ENCODE measurements at places on chromosomes 2 and 18.

DNA sequence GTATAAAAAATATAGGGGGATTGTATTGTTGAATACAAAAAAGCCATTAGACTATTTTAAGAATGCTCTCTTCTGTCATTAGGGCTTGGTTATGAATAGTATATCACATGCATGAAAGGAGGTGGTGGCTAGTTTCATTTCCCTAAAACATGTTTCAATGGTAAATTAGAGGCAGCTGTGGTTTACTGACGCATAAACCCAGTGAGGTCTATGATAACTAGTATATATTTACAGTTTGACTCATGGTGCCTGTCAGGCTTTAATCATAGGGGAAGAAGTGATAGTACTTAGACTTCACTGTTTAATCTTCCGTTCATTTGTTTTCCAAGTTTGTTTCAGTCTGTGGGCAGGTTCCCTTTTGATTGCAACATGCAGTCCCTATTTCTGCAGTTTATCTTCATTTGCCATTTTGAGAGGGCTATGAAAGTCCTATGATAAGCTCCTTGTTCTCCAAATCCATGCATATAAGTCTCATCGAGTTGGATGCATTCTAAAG, 55.1 kb upstream of the MAP4K3 start:
- DNase-seq: no peak

DNA sequence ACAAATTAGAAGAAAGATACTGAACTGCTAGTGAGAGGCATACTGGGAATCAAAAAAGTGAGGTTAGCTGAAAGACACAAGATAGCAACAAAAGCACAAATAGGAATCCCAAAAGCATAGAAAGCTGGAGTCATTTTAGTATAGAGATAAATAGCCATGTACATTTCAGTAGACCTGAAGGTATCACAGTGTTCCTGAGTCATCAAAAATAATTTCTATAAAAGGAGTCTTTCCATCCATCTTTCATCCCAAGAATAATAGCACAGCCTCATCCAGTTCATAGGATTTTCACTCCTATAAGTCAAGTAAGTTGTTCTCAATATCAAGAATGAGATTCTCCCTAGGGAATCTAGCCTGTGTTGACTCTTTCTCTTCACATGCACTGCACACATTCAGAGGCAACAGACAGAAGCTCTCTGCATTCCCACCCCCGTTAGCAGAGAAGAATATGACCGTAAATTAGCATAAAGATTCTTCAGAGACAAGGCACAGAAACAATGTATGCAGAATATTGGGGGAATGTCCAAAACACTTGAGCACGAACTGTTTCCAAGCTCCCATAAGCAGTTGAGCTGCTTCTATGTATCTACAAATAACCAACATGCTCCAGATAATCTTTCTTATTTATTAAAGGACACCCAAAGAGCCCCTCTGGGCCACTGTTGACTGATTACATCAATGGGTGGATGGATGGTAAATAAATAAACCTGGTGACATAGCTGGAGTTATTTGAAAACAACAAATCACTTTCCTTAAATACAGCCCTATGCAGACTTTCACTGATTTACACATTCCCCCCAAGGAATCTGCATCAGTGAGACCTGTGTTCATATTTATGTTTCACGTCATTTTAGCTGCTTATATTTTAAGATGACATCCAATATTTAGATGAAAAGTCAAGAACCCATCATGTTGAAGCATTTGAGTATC, 174.5 kb upstream of the PKDCC start:
- no peak for DNase-seq

DNA sequence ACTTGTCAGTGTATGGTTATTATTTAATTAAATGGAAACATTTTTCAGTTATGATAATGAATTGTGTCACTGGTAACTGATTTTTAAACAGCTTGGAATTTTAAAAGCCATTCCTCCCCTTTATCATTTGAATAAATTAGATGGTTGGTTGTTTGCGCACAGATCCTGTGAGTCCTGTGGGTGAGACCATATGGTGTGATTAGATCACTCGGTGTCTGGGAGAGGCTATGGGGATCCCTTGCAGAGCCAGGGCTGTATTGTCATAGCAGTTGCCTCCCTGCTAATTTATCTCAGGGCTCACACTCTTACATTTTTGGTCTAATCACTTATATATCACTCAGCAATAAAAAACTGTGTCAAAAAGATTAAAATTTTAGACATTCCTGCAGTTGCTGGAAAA, 133.5 kb downstream of the ASXL3 start:
- DNase-seq: no peak

- no peak for DNase-seq
Measured at GRCh38 chr18:63368611-63369010, 1.6 kb upstream of the KDSR start.

DNA sequence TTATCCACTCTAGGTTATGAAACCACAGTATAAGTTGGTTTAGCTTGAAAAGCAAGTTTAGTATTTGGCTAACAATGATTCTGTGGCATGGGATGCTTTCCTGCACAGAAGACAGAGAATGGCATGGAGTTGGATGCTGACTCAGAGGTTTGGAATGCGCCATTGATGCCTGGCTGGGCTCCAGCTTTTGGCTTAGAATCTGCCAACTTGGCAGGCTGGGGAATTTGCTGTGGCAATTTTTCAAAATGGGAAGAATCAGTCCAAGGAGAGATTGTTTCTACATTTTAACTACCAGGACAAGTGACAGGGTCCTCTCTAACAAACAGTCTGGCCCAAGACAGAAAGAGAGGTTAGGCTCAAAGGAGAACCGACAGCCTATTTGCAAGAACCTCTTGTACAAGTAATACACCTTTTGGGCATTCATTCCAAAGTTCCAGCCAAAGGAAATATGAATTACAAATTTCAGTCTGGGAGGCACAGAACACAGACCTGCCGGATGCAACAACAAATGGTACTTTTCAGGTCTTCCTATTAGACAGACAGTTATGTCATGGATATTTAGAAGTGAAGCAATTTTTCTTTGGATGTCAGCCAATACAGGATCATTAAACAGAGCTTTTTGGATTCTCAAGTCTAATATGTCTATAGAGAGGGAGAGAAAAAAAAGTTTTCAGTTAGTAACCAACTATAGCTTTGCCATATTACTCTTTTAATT, 1027.7 kb downstream of the TMEM182 start:
- no peak for DNase-seq

DNA sequence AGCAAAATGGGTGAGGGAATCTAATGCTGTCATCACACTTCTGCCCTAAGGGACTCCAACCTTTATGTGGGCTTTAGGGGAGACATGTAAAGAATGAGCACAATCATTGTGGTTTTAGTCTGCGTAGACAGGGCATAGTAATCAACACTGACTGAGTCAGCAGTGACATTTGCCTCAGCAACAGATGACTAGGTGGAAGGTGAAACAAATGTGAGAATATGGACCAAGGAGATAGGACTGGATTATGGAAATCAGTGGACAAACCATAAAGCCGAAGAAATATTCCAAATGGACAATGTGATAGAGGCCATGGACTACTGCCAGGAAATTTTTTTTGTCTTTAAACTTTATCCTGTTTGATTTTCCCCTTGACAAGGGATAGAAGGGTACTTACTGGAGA, 83.9 kb downstream of the PDK1 start:
- no peak for DNase-seq

GRCh38 chr2:234816056-234816455, 135.8 kb upstream of the SH3BP4 start:
- no peak for DNase-seq

DNA sequence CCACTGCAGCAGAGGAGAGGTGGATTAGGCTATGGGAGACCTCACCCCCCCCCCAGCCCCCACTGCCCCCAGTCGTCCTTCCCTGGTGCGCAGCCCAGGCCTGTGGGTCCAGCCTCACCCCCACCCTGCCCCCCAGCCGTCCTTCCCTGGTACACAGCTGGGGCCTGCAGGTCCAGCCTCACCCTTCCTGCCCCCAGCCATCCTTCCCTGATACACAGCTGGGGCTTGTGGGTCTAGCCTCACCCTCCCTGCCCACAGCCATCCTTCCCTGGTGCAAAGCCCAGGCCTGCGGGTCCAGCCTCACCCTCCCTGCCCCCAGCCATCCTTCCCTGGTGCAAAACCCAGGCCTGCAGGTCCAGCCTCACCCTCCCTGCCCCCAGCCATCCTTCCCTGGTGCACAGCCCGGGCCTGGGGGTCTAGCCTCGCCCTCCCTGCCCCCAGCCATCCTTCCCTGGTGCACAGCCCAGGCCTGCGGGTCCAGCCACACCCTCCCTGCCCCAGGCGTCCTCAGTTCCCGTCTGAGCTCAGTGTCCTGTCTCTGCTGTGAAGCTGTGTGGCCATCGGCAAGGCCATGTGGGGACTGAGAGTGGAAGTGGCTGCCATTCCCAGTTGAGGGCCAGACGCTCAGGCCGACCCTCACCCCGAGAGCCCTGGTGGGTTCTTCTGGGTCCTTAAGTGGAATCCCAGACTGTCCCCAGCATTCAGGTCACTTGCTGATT, 86.8 kb upstream of the SNTG2 start:
- no peak for DNase-seq

GRCh38 chr2:237421542-237422116, 7.7 kb upstream of the COL6A3 start:
- DNase-seq: no peak

- no peak for DNase-seq
Measured at GRCh38 chr18:73752546-73752945, 395.1 kb downstream of the FBXO15 start.

- no peak for DNase-seq
Measured at GRCh38 chr2:145771525-145771924, 1251.6 kb upstream of the ZEB2 start.

DNA sequence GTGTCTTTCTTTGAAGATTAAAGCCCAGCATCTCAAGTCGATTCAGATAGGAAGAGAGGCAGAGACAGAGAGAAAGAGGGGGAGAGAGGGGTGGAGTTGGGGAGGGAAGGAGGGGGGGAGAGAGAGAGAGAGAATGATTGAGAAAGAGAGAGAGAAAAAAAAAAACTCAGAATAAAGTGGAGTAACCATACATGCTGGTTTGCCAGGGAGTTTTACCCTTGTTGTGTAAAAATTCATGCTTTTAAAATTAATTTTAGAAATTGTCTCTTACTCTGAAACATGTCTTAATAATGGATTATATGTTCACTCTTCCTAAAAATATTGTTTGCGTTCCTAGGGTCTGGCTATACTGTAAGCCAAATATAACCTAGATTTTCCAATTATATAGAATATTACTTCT, 908.5 kb downstream of the DSC3 start:
- no peak for DNase-seq

DNA sequence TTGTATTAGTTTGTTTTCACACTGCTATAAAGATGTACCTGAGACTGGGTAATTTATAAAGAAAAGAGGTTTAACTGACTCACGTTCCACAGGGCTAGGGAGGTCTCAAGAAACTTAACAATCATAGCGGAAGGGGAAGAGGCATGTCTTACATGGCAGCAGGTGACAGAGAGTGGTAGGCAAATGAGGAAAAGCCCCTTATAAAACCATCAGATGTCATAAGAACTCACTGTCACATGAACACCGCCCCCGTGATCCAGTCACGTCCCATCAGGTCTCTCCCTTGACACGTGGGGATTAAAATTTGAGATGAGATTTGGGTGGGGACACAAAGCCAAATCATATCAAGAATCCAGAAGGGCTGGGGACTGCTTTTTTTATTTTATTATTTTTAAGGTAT, 120.0 kb downstream of the GALNT14 start:
- no peak for DNase-seq

DNA sequence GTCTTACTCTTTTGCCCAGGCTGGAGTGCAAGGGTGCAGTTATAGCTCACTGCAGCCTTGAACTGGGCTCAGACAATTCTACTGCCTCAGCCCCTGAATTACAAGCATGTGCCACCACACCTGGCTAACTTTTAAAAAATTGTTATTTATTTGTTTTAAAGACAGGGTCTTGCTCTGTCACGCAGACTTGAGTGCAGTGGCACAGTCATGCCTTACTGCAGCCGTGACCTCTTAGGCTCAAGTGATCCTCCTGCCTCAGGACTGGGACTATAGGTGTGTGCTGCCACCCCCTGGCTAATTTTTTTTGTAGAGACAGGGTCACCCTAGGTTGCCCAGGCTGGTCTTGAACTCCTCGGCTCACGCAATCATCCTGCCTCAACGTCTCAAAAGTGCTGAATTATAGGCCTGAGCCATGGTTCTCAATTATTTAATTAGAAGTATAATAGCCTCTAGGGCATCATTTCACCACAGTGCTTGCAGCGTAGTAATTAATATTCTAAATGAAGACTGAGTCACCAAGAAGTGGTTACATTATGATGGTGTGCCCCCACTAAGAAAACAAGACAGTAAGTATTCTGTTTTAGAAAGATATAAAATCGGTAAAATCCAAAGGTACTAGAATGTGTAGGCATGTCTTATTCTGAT, 69.6 kb downstream of the EML4 start:
- no peak for DNase-seq

GRCh38 chr2:10159581-10160131, 37.1 kb downstream of the RRM2 start:
- DNase-seq: no peak

GRCh38 chr2:42109959-42110640, 59.1 kb upstream of the EML4 start:
- no peak for DNase-seq

DNA sequence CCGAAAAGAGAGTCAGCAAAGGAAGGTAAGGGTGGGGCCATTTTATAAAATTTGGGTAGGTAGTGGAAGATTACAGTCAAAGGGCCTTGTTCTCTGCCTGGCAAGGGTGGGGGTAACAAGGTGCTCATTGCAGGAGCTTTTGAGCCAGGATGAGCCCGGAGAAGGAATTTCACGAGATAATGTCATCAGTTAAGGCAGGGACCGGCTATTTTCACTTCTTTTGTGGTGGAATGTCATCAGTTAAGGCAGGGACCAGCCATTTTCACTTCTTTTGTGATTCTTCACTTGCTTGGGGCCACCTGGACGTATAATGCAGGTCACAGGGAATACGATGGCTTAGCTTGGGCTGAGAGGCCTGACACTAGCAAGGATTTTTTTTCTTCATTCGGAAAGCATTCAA, 58.1 kb downstream of the CYP1B1 start:
- DNase-seq: no peak

DNA sequence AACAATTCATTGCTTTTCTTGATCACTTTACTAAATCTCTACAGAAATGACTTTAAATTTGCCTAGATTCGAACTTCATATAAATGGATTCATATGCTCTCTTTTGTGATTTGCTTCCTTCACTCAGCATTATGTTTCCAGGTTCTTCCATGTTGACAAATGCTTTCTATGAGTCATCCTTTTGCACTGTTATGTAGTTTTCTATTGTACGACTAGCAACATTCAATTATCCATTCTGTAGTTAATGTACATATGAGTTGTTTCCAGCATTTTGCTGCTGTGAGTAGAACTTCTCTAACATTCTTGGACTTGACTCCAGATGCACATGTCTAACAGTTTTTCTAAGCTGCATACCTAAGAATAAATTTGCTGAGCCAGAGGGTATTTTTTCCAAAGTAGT, 66.5 kb upstream of the NEUROD1 start:
- DNase-seq: no peak

DNA sequence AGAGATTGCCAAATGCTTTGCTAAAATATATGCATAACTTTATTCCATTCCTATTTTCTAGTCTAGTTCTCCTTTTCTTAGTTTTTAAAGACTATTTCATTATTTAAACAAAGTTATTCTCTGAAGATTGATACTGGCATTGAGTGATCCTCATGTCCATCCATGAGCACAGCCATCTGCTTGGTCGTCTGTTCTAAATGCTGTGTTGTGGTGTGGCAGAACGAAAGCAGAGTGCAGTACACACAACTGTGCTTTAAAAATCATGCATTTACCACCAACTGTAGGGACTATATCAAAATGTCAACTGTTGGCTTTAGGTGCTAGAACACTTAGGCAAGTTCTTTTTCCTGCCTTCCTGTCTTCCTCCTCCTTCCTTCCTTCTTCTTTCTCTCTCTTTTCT, 226.6 kb downstream of the ACKR3 start:
- DNase-seq: no peak

GRCh38 chr2:118832071-118832790, 15.2 kb downstream of the EN1 start:
- no peak for DNase-seq
